Activated T-cell treated with anti-CD3 and anti-CD28 coated beads, Interleukin-2, amount 50 U/mL, for 48 hours (primary cell): ENCODE measurements at places on chromosomes 5 and 9.

DNA sequence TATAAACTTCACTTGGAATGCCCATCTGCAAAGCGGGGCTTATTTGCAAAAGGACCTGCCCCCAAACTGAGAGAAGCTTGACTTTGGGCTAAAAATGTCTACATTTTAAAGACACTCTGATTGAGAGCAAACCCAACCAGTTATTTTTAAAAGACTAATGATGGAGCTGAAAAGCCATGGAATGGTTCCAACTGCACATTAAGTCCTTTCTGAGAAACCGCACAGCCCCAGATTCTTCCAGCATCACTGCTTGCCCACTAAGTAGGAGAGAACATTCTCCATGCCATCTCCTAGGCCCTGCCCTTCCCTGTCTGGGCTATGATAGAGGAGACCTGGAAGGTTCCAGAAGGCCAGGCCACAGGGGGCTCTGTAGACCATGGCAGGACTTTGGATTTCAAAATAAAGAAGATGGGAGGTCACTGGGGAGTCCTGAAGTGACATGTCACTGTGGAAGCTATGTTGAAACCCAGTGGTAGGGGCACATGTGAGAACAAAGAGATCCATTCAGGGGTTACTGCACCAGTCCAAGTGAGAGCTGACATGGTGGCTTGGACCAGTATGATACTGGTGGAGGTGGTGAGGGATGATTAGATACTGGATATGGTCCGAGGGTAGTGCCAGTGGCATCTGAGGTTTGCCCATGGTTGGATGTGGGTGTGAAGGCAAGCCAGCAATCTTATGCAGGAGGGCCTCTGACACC lies 179.2 kb downstream of the DAB2IP start:
- DNase-seq: no peak

GRCh38 chr5:148626081-148626613 lies 28.2 kb downstream of the HTR4 start:
- DNase-seq: no peak

DNA sequence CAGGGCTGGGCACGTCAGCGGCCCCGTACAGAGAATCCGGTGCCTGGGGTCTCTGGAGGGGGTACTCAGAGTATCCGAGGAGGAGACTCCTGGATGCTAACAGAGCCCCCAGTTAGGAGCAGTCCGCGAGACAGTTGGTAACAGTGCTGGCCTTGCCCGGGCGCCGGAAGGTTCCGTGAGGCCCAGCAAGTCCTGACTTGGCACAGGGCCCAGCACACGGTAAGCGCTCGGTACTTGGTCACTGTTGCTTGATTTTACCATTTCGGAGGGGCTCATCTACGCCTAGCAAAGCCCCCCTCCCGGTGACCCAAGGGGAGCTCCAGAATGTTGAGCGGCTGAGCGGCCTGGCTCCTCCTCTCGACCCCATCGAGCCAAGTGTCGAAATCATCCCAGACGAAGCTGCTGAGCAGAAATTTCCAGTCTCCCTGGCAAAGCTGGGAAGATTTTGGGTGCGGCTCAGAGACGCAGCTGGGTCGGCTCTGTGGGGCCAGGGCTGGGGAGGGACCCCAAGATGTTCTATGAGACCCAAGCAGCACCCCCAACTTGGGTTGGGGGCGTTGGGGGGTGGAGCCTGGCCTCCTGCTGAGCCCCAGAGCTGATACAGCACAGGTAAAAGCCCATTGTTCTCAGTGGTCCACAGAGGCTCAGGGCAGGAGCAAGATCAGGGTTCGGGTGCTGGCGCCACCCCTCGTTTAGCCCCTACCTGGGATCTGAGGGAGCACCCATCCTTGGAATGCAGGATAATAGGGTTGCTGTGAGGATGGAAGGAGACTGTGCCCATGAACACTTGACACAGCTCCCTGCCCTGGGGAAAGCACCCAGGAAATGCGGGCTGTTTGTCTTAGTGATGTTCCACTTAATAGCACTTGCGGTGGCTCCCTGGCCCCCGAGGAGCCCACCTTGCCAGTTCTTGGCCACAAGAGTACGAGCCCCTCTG lies 137.2 kb downstream of the C9orf50 start:
- DNase-seq: peak; percentile 47

- no peak for DNase-seq
Measured at GRCh38 chr9:92140754-92141143, 25.5 kb upstream of the SPTLC1 start.

- DNase-seq: no peak
Measured at GRCh38 chr5:110899566-110900412, 161.0 kb downstream of the SLC25A46 start.

DNA sequence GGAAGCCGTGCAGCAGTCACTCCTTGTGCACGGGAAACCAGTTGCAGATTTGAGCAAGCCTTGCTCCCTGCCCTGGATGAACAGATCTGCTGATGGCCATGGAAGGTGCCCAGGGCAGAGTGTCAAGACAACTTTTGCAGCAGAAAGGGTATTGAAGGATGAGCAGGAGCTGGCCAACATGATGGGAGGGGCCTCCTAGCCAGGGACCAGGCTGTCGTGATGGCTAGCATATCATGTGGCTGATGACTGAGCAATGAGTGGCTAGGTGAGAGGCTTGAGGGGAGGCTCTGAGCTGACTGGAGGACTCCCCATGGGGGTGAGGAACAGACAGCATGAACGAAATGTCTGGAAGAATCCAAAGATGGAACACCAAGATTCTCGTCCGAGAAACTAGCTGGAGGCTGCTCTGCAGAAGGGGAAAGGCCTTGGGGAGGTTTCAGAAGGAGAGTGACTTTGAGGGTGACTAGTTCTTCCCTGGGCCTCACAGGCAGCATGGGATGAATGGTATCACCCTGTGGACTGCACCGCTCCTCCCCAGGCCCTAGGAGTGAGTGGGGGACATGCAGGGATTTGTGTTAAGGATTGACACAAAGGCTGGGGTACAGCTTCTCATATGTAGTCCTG lies 18.5 kb downstream of the PPARGC1B start:
- DNase-seq: no peak

DNA sequence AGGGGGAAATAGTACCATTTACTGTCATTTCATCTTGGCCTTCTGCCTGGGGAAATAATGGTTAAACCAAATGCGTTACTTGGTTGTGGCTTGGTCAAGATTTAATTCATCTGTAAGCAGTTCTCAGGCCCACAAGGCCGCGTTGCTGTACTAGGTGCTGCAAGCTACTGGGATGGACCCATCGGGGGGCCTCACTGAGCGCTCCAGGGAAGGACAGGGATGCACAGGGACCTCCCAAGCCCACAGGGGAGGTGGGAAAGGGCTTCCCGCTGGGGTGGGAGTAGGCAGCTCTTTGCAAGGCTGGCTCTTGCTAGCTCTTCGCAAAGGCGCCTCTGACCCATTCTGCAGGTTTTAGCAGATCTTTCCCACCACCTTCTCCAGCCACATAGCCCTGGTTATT lies 8.0 kb downstream of the GFPT2 start:
- no peak for DNase-seq

DNA sequence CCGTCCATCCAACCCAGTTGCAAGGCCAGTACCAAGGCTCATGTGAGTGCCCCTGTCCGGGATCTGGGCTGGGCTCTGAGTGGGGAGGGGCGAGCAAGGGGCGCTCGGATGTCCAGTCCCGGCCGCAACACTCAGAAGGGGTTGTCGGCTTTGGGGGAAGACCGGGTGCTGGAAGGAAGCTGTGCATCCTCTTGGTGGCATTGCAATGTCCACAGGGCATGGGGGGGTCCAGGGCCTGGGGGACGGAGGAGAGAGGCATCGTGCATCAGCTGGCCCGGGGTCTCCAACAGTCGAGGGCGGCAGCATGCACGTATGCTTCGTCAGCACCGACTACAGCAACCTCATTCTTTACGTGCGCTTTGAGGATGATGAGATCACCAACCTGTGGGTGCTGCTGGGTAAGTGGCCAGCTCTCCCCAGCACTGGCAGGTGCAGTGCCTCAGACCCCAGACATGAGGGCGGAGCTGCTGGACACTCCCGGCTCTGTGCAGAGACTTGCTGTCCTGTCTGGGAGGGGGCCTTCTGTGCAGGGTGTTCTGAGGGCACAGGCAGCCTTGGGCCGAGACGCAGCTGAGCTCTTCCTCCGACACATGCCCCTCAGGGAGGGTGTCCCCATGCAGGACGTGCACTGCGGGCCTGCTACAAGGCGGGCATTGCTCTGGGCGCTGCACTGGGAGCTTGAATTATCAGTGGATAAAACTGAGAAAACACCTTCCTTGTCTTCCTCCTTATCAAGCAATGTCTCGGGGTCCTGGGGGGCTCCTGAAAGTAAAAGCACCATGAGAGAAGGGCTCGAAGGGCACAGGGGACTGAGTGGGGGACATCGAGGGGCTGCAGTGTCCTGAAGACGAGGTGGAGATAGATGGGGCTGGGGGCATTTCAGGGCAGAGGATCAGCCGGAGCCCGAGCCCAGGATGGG lies 22.5 kb downstream of the GLT6D1 start:
- DNase-seq: no peak

- DNase-seq: no peak
Measured at GRCh38 chr9:107624234-107624948, 134.8 kb upstream of the KLF4 start.

GRCh38 chr5:40399349-40399748 lies 280.4 kb upstream of the PTGER4 start:
- DNase-seq: no peak

DNA sequence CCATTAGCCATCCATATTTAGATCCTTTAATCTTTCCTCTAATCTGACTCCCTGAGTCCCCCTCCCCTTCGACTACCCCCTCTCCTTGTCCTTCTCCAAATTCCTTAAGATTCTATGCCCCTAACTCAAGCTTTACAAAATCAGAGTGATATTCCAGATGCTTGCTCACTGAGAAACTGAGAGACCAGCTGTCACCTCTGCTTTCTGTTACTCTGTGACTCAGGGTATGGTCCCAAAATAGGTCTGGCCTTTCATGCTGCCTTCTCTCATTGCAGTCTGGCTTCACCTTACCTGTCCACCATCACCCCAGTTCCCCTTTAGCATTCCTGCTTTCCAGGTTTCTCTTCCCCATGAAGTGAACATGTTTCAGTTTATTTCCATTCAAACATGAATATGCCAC lies 383.3 kb upstream of the SLC30A5 start:
- DNase-seq: no peak

GRCh38 chr5:154002093-154002492 lies 36.6 kb downstream of the FAM114A2 start:
- no peak for DNase-seq

DNA sequence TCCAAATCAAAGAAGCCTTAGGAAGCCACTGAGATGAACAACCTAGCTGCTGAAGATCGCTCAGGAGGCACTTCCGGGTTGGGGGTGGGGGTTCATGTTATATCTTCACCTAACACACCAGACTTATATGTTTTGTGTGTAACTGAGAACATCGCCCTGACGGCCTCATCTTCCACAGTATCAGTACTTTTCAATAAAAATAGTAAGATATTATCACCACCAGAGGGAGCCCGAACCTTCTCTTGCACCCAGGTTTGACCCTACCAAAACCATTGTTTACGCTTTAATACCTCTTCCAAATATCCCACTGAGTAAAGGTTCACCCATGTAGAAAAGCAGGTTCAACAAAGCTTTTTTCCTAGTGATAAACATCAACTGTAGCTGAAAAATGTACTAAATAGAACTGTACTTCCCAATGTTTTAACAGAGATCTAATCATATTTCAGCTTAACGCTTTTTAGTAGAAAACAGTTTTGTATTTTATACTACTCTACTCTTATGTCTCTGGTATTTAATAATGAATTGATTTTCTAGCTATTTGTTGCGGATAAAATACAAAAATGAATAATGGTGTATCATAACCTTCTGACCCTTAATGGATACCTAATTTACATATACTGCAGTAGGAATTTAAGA lies 244.0 kb downstream of the EPB41L4A start:
- DNase-seq: peak; percentile 28

DNA sequence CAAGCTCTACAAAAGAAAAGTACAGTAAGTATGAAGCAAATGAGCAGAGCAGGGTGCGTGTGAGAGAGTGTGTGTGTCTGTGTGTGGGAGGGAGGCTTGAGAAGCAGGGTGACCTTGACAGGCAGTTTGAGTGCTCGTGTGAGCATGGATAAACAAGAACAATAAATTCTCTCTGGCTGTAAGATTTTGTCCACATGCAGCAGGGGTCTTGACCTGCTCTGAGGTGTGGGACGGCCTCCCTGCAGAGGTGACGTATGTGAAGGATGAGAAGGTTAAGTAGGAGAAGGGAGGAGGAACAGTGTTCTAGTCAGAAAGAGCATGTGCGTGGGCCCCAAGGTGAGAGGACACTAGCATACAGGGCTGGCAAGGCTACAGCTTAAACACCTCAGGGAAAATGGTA lies 49.0 kb downstream of the SPTLC1 start:
- DNase-seq: no peak

- DNase-seq: no peak
Measured at GRCh38 chr9:111041902-111042301, 3.6 kb upstream of the LPAR1 start.

DNA sequence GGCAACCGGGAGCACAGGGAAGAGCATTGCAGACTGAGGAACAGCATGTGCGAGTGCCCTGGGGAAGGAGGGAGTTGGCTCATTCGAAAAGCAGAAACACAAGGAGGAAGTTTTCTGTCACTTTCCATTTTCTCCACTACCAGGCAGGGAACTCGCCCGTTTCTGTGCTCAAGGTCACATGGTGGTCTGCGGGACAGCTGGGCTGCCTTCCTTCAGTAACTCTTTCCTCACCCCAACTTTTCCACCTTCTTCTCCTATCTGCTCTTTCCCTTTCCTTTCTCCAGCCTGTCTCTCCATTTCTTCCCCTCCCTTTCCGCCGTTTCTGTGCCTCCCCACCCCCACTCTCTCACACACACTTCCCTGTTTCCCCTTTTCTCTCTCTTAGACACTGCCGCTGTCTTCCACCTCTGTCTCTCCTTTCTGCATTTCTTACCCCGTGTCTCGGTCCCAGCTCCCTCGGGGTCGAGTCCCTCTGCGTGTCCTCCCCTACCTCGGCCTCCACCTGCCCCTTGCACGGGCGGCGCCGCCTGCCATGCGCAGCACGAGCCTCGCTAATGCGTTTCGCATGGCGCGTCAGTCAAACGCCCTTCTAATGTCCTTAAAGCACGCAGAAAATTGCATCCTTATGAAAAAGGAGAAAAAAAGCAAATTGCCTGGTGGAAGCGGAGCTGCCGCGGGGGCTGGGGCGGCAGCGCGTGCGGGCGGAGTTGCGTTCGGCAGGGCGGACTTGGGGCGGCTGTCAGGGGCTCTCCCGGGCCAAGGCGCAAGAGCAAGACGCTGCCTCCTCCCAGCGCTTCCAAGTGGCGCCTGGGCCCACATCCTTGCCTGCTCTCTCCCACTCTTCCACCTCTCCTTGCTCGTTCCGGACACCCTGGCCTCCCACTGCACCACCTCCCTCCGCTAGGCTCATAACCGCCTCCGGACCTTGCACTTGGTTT lies 9.5 kb downstream of the BARX1 start:
- no peak for DNase-seq

- no peak for DNase-seq
Measured at GRCh38 chr9:134670042-134670525, 28.5 kb downstream of the COL5A1 start.

DNA sequence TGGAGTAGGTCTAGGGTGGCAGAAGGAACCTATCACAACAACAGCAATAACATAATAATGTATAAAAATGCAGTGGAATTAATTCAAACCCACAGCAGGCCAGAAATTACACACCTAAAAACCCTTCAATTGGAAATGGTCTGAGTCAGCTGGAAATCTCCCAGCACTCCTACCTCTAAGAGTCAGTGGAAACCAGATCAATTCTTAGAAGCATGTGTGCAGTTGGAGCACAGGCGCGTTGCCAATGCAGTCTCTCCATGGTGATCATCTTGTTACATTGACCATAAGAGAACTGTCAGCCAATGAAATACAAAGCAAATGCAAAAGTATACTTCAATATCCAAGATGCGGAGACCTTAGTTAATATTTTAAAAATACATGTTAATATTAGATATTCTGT lies 15.1 kb upstream of the CSNK1G3 start:
- no peak for DNase-seq

- no peak for DNase-seq
Measured at GRCh38 chr9:124215956-124216355, 41.8 kb upstream of the NEK6 start.

- DNase-seq: no peak
Measured at GRCh38 chr5:180376511-180376910, 23.4 kb upstream of the GFPT2 start.
